ENCODE measurements at places on chromosomes 2 and 18. TPM values are rescaled to one million over a fixed set of nuclear protein-coding genes. Genes with fewer than 3 reads are reported as not detected.

MGAT4A gene
- total RNA-seq = 6.7 TPM

THUMPD2 gene
- total RNA-seq = 19.6 TPM

CAPN14 gene
- 0.11 TPM for total RNA-seq

MOGAT1 gene
- 0.62 TPM for total RNA-seq

MZT2B gene
- total RNA-seq = 220 TPM

IL37 gene
- not detected for total RNA-seq

CNDP1 gene
- 0.11 TPM for total RNA-seq

FRZB gene
- total RNA-seq = 1.5 TPM

IL1RL1 gene
- total RNA-seq = 0.05 TPM

FTCDNL1 gene
- 1.8 TPM for total RNA-seq

GPAT2 gene
- total RNA-seq = 0.55 TPM

CFAP65 gene
- 0.48 TPM for total RNA-seq

ARMC9 gene
- 34.5 TPM for total RNA-seq

WDSUB1 gene
- total RNA-seq = 8.5 TPM

C2orf92 gene
- total RNA-seq = 6.9 TPM

ALLC gene
- total RNA-seq = not detected

PLGLB1 gene
- 0.52 TPM for total RNA-seq

MAP3K19 gene
- not detected for total RNA-seq

RPRM gene
- total RNA-seq = 28.1 TPM

CABLES1 gene
- 15.4 TPM for total RNA-seq

SERPINB12 gene
- not detected for total RNA-seq

SIX2 gene
- 1.5 TPM for total RNA-seq

POTEJ gene
- total RNA-seq = not detected

UGT1A6 gene
- total RNA-seq = not detected

HADHA gene
- total RNA-seq = 118 TPM

STAM2 gene
- total RNA-seq = 11.1 TPM

ERICH2 gene
- 1.6 TPM for total RNA-seq

MAP2 gene
- 3.7 TPM for total RNA-seq

ADI1 gene
- total RNA-seq = 21.4 TPM

DSG1 gene
- total RNA-seq = not detected

PDK1 gene
- 31.6 TPM for total RNA-seq

SOWAHC gene
- 14.5 TPM for total RNA-seq

PASK gene
- 80.9 TPM for total RNA-seq

RESP18 gene
- not detected for total RNA-seq

AGXT gene
- total RNA-seq = 0.16 TPM
